ENCODE measurements at places on chromosomes 6 and 20.
A peak's percentile ranks its signal among the peaks of the same experiment; 100 is the strongest.

- no peak for DNase-seq
Measured at GRCh38 chr20:50693001-50693400, 1.7 kb upstream of the RIPOR3 start.

DNA sequence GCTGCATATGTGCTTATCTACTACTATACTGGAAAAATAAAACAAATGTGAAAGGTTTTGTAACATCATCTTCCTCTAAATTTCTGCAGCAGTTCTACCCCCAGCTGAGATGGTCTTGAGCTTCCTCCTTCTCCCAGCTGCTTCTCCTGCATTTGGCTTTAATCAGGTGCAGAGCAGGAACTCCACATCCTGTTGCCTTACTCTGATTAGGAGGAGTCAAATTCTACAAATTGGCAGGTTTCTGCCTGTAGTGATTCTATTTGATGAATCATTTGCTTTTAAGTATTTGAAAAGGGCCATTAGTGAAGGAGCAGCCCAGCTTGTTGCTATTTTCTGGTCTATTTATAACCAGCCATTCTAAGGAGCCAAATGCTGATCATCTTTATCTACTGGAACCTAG is 224.5 kb downstream of the GMDS start:
- peak; percentile 73 for DNase-seq

GRCh38 chr6:155080881-155081845 is 86.0 kb downstream of the TIAM2 start:
- DNase-seq = no peak

DNA sequence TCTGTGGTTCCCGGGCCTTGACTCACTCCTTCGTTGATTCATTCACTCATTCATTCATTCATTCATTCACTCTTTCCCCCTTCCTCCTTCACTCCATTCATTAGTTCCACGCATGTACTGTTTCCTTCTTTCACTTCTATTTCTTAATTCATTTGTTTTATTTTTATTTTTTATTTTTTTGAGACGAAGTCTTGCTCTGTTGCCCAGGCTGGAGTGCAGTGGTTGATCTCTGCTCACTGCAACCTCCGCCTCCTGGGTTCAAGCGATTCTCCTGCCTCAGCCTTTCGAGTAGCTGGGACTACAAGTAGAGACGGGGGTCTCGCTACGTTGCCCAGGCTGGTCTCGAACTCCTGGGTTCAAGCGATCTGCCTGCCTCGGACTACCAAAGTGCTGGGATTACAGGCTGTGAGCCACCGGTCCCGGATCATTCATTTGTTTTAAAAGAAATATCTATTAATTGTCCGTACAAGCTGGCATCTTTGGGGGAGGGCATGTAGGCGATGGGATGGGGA is 427 bp upstream of the NFKBIE start:
- no peak for DNase-seq

GRCh38 chr6:110878751-110879522 is 4.4 kb downstream of the AMD1 start:
- DNase-seq = no peak

DNA sequence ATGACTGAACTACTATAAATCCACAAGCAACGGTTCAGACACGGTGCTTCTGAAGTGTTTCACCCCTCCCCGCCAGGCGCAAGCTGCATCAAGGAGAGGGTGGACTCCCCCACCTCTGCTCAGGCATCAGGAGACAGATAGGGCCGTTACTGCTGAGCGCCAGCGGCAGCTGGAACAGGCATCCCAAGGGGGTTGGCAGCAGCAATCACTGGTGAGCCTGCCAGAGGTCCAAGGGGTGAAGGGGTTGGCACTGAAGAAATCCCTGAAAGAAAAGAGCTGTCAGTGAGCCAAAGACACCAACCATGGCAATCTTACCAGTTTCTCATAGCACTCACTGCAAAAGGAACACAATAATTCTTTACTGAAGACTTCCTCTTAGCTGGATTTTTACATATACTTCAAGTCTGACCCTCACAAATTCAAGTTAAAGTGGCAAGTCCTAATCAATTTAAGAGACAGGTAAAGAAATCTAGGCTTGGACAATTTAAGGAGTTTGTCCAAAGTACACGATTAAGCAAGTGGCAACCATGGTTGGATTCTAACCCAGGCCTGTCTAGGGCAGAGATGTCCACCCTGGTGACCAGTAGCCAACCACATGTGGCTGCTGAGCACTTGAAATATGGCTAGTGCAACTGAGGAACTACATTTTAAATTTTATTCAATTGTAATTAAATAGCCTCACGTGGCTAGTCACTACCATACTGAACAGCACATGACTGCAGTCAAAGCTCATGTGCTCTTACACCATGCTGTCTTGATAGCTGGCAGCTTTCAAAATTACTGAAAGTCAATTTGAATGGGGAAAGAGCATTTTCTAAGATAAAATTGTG is 21.7 kb upstream of the TBC1D20 start:
- no peak for DNase-seq

DNA sequence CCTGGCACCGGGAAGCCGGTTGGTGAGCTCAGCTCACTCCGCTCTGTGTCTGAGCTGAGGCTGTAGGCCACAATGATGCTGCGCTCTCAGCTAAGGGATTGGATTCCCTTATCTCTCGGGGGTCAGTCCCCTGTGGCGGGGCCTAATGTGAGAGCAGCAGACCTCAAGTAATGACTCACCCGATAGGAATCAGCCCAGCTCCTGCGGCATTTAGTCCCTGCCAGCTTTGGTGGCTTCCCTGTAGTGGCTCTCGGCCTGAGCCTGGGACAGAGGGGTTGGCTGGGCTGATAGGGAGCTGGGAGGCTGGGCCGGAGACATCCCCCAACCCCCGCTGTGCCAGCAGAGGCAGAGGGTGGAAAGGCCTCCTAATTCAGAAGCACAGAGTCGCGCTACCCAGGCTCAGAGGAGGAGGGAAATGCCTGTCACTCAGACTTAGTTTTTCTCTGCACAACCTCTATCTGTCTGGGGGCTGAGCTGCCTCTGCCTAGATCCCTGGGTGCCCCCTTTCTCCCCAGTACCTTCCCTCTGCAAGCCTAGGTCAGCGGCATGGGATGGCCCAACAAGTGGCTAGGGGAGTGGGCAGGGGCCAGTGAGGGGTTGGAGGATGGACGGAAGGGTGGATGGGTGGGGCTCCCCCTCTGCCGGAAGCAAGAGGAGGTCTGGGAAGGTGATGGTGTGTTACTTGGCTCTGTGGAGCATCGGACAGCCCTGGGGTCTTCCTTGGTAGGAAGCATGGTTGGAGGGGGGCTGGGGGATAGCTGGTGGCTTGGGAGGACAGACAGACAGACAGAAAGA is 92.2 kb downstream of the CDH22 start:
- no peak for DNase-seq

GRCh38 chr20:1927217-1927616 is 32.0 kb downstream of the SIRPA start:
- no peak for DNase-seq

DNA sequence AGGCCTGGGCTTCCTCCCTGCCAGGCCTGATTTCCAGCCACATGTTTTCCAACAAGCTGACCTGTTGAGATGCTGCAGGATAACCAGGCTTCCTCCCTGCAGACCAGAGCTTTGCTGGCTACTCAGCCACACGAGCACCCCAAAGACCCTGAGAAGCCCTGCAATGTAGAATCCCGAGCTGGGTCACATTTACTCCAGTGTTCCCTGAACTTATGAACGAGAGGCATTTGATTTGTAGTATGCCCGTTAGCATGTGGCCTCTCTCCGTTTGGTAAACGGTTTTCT is 4.0 kb downstream of the SIRPA start:
- DNase-seq = no peak

DNA sequence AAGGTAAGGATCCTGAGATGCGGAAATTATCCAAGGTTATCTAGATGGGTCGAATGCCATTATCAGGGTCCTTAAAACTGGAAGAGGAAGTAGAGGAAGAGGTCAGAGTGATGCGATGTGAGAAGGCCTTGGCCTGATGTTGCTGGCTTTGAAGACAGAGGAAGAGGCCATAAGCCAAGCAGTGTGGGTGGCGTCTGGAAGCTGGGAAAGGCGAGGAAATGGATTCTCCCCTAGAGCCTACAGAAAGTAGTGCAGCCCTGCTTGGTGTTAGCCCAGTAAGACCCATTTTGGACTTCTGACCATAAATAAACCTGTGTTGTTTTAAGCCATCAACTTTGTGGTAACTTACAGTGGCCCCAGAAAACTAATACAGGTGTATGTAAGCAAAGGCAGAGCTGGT is 2.0 kb downstream of the SRXN1 start:
- no peak for DNase-seq

- DNase-seq = no peak
Measured at GRCh38 chr6:53497905-53498304, 47.0 kb downstream of the GCLC start.

DNA sequence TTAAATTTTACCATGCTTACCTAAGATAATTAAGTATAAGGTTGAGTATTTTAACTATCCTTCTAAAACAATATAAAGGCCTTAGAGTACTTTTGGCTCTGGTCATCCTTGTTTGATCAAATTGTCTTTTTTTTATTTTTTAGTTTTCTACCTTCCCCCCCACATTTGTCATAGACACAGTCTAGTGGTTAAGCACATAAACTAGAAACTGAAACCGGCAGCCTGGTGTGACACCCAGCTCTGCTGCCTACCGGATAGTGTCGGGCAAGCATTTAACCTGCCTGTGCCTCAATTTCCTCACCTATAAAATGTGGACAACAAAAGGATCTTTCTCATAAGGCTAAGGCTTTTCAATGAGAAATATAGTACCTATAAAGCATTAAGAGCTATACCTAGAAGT is 21.6 kb upstream of the TULP4 start:
- no peak for DNase-seq

- DNase-seq = peak; percentile 70
Measured at GRCh38 chr6:131740161-131740560, 29.3 kb upstream of the CTAGE9 start.

DNA sequence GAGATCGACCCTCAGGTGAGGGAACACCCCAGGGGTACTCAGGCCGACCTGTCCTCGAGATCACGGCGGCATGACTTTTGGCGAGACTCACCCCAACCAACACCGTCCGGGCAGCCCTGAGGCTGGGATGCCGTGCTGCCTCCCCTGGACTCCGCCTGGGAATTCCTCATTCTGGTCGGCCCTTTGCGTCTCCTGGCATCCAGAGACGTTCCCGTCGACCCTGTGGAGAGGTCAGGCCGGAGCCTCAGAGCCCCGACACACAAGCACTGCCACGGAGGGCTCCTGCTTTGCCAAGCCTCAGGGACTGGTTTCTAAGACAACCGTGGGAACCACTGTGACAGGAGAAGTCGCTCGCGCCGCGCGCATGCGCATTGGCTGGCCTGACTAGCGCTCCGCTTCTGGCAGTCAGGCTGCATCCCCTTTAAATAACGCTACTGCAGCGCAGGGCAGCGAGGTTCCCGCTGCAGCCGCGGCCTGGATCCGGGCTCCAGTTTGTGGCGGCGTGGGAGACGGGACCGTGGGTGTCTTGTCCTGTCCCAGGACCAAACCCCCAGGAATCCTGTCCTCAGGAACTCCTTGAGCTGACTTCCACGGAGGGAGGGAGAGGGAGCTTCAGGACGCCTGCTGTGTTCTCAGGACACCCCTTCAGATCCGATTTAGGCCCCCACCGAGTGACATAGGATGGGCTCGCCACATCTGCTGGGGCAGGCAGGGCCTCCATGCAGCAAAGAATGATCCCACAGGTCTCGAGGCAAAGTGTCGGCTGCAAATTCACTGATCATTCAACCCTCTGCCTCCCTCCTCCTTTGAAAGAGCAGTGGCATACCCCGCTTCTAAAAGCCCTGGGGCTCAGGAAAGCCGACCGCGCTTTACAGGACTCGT is 163.2 kb upstream of the ZNF337 start:
- no peak for DNase-seq

GRCh38 chr6:30317913-30318589 is 8.7 kb upstream of the TRIM39 start:
- no peak for DNase-seq

- peak; percentile 60 for DNase-seq
Measured at GRCh38 chr6:37083243-37084138, 78.0 kb downstream of the FGD2 start.

DNA sequence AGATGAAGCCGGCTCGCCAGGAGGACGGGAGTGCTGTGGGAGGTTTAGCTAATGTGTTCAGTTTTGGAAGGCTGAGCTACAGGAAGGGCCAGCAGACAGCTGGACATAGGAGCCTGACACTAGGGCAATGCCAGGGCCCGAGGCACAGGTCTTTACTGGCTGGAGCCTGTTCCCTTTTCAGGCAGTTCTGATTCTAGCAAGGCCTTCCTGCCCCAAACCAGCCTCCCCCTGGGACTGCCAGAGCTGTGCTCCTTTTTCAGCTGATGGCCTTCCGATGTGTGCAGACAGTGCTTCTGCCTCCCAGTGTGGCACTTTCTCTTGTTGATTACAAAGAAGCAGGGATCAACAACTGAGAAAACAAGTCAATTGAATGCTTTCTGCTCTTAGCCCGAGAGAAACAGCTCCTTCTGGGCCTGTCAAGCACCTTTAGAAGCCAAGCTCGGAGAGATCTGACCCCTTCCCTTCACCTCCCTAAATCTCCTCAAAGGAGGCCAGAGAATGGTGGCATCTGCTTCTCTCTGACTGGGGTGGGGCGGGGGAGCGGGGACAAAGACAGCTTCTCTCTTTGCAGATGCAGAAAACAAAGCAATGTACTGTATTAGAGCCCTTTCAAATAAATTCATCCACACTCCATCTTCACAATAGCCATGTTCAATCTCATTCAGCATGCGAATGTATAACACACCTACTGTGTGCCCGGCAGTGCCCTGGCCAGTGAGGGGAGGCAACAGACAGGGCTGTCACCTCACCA is 63.2 kb downstream of the RAB44 start:
- no peak for DNase-seq

GRCh38 chr20:63071541-63072181 is 64.9 kb upstream of the BHLHE23 start:
- DNase-seq = no peak

GRCh38 chr6:15285682-15286294 is 39.9 kb downstream of the JARID2 start:
- DNase-seq = no peak

Data from AG09309 (cell line).